Testis (tissue), 5 donors: ENCODE measurements at places on chromosomes 3 and 15. TPM values are rescaled to one million over a fixed set of nuclear protein-coding genes. Genes with fewer than 3 reads are reported as not detected.
A peak's percentile ranks its signal among the peaks of the same experiment; 100 is the strongest.

DNA sequence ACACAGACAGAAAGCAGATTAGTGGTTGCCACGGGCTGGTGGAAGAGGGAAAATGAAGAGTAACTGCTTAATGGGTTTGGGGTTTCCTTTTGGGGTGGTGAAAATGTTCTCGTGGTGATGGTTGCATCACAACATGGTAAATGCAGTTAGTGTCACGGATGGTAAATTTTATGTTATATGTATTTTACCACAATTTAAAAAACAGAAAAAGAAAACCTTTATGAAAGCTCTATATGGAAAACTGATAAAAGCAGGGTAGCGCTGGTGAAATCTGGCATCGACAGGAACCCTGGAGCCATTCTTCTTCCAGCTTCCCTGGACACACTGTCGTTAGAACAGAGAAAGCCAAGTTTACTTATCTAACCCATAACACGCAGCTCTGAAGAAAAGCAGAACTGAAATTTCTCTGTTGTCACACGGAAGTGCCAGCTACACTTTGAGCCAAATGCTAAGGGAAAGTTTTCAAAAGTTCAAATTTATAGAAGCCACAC is 287.7 kb upstream of the NR2F2 start:
- no peak for DNase-seq

GRCh38 chr3:8441969-8442559 is 59.6 kb upstream of the LMCD1 start:
- DNase-seq, result no peak

DNA sequence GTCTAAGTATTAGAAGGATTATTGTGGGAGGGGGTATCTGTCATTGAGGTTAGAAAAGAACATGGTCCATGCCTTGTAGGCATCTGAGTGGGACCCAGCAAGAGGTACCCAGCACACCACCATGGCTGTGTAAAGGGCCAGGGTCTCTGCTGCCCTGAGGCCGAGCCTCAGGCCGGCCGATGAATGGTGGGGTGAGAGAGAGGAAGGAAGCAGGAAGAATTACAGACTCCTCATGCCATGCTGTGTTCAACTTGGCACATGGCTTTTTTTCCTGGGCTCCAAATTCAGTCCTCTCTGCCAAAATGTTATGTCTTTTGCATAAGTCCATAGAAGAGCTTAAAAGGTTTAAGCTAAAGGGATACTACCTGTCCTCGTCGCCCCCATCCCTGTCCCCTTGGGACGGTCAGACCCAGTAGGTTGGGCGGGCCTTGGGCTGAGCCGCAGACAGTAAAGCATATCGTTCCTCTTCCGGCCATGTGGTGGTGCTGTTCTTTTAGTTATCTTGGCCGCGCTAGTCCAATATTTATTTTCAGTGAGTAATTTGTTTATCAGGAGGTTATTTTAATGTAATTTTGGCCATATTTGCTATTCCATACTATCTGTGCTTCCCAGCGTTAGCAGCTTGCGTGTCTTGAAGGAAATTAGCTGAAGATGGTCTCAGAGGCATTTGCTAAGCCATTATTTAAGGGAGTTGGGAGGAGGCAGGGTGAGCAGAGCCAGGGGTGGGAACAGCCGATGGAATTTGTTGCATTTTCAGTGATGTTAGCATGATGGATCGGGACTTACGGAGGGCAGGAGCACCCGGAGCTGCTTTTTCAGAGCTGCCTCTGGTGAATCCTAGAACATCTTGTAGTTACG is 152.4 kb downstream of the AGBL1 start:
- peak; percentile 37 for DNase-seq

GRCh38 chr3:39812537-39812936 is 3.1 kb downstream of the MYRIP start:
- peak; percentile 31 for DNase-seq

- DNase-seq, result no peak
Measured at GRCh38 chr15:25901811-25902605, 38.9 kb upstream of the ATP10A start.

GRCh38 chr15:83837945-83838571 is 184.1 kb downstream of the ADAMTSL3 start:
- peak; percentile 63 for DNase-seq

GRCh38 chr3:24485511-24485910 is 9.1 kb downstream of the THRB start:
- no peak for DNase-seq

DNA sequence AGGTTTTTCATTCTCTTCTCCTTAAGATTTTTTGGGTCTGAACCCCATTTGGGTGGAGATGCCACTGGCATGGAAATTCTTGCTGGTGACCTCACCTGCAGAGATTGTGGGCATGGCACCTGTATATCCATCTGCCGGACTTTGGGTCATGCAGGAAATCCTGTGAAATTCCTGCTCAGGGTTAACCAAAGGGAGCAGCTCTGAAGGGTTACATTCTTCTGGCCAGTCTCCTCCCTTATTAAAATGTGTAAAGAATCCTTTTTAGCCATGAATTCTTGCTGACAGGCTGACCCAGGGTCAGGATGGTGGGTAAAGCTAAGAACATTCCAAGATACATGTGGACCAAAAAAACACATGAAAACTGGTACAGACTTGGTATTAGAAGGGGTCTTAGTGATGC is 27.4 kb downstream of the ARHGEF26 start:
- DNase-seq, result no peak

GRCh38 chr15:65388306-65389080 is 10.7 kb upstream of the IGDCC3 start:
- DNase-seq, result no peak

GRCh38 chr3:171116365-171116764 is 89.8 kb upstream of the SLC2A2 start:
- no peak for DNase-seq

DNA sequence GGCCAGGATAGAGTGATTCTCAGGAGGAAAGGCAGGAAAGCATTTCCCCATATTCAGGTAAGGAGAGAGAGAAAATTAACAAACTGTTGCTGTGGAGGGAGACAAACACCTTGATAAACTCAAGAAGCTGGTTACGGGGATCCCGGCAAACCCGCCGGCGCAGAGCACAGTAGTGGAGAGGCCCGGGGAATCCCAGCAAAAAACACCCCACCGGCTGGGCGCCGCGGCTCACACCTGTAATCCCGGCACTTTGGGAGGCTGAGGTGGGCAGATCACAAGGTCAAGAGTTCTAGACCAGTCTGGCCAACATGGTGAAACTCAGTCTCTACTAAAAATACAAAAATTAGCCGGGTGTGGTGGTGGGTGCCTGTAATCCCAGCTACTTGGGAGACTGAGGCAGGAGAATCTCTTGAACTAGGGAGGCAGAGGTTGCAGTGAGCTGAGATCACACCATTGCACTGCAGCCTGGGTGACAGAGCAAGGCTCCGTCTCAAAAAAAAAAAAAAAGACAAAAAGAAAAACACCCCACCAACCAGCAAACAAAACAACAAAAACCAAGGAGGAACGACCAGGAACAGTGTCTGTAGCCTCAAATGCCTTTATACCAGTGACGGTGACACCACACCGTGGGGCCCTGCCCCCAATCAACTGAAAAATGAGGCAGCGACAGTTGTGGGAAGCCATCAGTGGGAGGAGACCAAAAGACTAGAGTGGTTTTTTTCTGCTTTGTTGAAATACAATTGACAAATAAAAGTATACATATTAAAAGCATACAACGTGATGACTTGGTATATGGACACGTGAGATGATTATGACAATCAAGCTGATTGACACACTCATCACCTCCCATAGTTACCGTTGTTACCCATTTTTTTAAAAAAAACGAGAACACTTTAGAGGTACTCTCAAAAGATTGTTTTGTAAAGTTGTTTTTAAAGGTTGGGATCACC is 40.2 kb upstream of the IDH2 start:
- DNase-seq, result no peak

DNA sequence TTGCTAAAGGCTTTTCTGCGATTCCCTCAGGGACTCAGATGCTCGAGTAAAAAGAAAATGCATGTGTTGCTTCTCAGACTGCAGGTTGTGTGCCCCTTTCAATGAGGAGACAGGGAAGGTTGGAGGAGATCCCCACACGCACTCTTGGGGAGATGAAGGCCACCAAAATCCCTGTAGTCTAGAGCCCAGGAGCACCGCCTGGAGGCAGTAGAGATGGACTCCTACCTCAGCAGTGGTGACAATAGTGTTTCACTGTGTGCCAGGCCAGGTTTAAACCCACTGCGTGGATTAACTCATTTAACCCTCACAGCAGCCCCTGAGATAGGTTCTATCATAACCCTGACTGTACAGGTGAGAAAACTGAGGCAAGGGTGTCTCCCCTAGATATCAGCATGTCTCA is 15.2 kb downstream of the MEGF11 start:
- DNase-seq, result no peak

DNA sequence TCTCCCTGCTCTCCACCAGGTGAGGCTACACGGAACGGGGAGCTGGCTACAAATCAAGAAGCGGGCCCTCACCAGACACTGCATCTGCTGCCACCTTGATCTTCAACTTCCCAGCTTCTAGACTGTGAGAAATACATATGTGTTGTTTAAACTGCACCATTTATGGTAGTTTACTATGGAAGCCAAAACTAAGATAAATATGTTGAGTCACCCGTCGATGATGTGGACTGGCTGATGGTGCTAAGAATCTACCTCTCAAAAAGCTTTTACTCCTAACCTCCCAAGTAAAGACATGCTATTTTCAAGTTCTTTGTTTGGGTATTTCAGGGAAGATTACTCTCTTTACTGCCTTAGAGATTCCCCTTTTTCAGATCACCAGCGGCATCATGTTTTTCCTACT is 110.9 kb downstream of the VGLL3 start:
- no peak for DNase-seq

DNA sequence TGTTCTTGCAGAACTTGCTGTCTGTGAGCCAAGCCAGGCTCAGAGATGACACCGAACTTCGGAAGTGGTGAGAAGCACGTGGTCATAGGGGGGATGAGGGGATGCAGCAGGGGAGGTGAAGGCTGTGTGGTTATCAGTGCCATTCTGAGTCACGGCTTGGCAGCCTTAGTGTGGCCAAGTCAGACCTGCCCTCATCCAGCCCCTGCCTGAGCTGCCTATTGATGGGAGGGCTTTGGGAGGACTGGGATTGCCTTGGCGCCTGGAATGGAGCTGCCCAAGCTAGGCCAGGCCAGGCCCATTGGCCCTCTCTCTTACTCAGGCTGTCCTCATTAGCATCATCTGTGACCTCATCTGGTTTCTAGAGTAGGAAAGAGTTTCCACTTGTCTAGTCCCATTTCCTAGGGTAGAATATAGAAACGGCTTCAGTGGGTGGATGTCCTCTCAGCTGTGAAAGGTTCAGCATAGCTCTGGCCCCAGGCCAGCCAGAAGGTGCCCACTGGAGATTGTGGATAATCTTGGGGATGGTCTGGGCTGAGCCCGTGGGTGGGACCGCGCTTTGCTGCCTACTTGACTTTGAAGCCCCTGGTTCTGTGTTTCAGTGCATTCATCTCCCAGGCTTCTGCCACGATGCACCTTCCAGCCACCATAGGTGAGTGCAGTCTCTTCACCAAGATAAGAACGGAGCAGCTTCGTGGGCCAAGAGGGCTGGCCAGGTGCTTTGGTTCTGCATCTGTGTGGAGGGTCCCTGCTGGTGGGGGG is 7.2 kb downstream of the FAH start:
- DNase-seq, result no peak

- DNase-seq, result no peak
Measured at GRCh38 chr3:189702066-189702646, 71.0 kb downstream of the TP63 start.

DNA sequence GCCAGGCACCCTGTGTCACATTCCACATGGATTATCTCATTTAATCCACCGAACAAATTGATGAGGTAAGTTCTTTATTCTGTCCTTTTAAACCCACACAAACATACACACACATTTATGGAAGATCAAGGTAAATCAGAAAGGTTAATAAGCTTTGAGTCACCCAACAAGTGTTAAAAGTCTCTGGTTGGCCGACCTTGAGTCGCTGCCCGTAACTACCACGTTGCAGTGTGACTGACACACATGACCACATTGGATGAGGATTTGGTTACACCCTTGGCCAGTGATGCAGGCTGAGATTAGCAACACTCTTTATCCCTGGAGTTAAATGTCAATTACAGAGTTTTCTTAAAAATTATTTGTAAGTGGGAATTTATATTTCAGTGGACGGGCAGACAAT is 19.2 kb downstream of the FOXP1 start:
- DNase-seq, result no peak

DNA sequence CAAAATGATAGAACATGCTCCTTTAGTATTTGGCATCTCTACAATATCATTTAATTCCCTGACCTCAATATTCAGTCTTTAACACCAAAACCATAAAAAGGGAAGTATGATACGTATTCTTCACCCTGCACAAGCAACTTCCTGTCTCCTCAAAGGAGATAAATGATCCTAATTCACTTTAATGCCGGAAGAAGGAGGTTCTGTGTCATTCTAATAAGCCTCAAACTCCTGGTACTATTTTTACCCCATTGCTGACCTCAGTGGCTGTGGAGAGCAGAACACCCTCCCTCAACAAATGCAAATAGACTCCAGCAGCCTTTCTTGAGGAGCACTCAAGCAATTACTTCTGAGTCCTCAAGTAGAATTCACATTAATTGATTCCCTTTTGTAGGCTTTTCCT is 173.3 kb downstream of the TMEM108 start:
- no peak for DNase-seq

- DNase-seq, result peak; percentile 23
Measured at GRCh38 chr15:58244536-58244935, 106.4 kb downstream of the AQP9 start.

- DNase-seq, result no peak
Measured at GRCh38 chr3:130997289-130997688, 29.3 kb downstream of the ASTE1 start.

RTP1 gene
- polyA plus RNA-seq, result 0.59 TPM

KBTBD13 gene
- polyA plus RNA-seq, result 1.2 TPM

PLSCR2 gene
- polyA plus RNA-seq, result 34.8 TPM

C2CD4A gene
- 0.08 TPM for polyA plus RNA-seq

PDHB gene
- 94.0 TPM for polyA plus RNA-seq

GOLGA6L10 gene
- 12.8 TPM for polyA plus RNA-seq

CPEB1 gene
- polyA plus RNA-seq, result 60.8 TPM

GRIP2 gene
- polyA plus RNA-seq, result 3.2 TPM

ALPK3 gene
- 3.0 TPM for polyA plus RNA-seq

ZNF860 gene
- 1.5 TPM for polyA plus RNA-seq

MASP1 gene
- polyA plus RNA-seq, result 3.6 TPM

CYP1A1 gene
- polyA plus RNA-seq, result 5.6 TPM

MAGI1 gene
- 60.4 TPM for polyA plus RNA-seq

DZIP3 gene
- polyA plus RNA-seq, result 42.0 TPM

IQCH gene
- 31.9 TPM for polyA plus RNA-seq
